ENCODE measurements at places on chromosomes 2 and 18.

DNA sequence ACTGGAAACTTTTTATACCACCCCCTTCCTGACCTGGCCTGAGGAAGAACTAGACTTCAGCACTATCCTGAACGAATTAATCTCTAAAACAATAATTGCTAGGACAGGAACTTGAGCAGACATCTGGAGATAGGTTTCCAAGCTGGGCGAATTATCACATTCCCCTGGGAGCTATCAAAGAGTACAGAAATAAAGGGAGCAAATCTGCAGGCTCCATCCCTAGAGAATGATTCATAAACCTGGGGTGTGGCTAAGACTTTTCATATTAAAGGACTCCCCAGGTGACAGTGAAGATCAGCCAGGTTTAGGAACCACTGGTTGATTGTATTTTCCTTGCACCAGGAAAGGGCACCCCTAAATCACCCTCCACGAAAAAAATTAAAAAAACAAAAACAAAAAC, 105.6 kb upstream of the NOL4 start:
- DNase-seq = no peak

GRCh38 chr18:67778016-67778415, 261.5 kb upstream of the DSEL start:
- no peak for DNase-seq

DNA sequence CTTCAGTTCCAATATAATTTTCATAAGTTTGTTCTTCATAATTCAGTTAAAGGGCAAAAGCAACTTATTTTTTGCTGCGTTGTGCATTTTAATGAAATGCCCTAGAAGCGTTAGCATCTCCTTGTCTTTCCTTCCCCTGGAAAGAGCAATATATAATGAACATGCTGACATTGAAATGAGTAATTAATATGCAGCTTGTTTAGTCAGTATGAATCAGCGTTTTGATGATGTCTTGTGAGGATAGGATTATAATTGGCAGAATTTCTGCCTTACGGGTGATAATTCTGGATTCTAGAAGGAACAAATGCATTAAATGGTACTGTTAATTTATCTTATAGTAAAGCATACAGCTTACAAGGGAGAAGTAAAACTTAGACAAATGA, 152.3 kb upstream of the MMADHC start:
- DNase-seq = no peak

DNA sequence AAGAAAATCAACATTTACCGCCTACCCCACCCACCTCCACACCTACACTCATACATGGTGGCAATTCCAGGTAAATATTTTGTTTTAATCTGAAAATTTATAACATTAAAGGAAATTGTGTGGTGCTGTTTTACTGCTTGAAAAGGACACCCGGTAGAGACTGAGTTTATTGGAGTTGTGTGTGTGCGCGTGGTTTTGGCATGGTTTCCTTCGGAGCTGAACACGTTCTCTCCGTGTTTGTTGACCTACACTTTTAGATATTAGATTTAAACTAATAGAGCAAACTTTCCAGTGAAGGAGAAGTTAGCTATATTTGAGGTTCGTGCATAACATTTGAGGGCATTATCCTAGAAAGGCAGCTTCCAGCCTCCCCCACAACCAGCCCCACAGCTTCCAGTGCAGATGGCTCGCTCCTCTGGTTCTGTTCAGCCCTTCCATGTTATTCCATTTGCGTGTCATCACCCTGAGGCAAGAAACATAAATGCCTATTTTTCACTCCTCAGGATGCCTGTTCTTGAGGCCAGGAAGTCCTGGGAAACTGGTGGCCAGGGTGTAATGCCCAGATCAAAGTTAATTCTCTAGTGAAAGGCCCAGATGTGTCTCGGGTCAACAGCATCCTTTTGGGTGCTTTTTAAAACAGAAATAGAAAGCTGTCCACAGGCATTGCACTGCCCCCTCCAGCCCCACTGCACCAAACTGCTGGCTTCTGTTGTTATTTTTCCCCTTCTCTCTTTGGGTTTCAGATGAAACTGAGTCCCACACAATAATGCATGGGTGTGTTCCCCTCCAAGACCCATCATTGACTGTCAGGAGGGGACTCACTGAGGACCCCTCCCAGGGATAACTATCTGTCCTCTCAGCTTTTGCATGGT, 190.2 kb downstream of the SETBP1 start:
- no peak for DNase-seq

DNA sequence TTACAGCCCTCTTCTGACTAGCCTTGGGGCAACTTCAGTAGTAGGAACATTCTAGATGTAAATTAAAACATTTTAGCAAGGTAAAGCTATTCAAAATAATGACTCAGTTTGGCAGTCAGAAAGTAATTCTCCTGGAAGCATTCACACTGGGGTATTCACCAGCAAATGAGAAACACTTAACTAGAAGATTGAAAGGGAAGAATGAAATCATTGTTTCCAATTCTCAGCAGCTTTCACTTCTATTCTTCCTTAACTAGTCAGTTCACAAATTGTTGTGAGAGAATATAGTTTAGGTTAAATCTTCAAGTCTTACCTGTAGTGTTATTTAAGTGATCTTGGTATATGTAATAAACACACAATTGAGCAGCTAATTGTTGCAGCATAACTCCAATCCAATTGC, 1135.6 kb upstream of the FAM98A start:
- DNase-seq = peak; percentile 35

DNA sequence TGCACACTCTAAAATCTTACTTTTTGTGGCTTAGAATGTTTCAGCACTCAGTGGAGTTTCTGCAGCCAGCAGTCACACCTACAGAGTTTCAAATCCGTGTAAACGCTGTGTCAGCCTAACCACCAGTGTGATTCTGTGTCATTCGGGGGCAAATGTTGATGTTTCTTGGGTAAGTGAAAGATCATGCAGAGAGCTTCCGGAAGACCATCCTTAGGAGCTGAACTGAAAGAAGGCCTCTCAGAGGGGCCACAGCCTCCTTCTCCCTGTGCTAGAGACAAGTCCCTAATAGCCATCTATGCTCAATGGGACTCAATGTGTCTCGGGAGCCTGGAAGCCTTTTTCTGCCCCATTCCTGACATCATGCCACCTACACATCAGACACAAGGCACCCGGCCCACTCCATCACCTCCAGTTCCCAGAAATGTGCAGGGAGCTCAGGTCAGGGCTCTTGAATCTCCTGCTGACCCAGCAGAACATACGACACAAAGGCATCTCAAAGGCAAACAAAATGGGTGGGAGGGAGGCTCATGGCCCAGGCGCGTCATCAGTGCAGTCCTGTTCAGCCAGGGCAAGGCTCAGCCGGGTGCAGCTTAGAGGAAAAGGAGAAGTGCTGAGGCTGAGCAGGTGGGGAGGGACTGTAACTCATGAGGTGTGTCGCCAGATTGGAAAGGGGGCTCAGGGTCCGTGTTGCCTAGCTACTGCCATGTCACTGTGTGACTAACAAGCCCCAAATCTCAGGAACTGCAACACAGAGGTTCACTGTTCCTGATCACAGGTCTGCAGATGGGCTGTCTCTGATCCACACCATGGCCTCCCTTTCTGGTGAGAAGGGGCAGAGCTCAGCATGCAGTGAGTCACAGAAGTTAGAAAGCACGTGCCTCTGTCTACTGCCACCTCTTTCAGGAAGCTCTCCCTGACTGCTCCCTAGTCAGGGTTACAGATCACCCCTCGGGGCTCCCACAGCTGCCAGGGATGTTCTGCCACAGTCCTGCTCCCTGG, 82.0 kb downstream of the SMAD7 start:
- DNase-seq = peak; percentile 25

DNA sequence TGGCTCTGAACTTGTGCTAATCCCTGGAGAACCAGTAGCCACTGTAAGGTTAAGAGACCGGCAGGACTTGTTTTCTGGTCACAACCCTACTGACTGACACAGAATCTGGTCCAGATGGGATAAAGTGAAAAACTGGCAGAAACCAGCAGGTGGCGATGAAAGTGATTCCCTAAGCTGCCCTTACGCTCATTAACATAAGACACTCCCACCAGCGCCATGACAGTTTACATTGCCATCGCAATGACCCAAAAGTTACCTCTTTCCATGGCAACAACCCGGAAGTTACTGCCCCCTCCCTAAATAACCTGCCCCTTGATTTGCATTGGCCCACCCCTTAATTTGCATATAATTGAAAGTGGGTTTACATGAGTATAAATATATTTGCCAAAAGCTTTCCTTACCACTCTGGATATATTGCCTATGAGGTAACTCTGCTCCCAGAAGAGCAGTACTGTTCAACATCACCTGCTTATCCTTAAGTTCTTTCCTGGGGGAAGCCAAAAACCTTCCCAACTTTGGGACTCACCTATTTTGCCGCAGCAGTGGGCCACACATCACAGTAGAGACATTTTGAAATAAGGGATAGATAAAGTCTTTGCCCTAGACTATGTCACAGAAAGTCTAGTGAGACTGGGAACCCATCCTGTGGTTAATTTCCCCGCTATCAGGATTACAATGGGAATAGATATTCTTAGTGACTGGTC, 35.8 kb upstream of the AFF3 start:
- peak; percentile 54 for DNase-seq

DNA sequence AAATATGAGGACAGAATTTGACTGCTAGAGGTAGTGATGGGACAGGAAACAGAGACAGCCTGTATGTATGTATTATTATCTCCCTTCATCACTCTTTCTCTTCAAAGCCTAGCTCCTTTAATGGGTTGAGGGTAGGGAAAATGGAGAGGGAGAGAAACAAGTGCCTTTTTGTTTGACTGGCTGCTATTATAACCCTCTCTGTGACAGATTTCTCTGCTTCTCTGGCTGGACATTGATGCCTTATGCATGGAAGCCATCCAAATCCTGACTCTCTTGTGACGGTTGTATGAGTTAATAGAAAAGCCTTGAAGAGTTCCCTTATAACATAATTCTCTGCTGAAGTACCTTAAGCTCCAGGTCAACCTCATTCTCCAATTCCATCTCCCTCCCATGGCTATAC, 118.5 kb upstream of the COL5A2 start:
- no peak for DNase-seq

- no peak for DNase-seq
Measured at GRCh38 chr18:40911582-40912254, 1043.3 kb upstream of the PIK3C3 start.

GRCh38 chr18:72871091-72871490, 3.3 kb upstream of the NETO1 start:
- no peak for DNase-seq

DNA sequence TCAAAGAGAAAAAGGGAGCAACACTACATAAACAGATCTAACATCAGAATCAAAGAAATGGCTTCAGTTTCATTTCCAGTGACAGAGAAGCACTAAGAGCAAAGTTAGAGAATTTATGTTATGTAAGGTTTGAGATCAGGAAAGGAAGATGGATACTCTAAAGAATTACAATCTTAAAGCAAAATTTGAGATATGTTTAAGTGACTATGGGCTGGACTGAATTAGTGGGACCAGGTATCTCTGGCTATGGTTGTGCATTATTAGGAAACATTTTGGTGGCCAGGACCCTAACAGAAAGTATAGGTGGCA, 208.2 kb downstream of the CCDC178 start:
- no peak for DNase-seq

DNA sequence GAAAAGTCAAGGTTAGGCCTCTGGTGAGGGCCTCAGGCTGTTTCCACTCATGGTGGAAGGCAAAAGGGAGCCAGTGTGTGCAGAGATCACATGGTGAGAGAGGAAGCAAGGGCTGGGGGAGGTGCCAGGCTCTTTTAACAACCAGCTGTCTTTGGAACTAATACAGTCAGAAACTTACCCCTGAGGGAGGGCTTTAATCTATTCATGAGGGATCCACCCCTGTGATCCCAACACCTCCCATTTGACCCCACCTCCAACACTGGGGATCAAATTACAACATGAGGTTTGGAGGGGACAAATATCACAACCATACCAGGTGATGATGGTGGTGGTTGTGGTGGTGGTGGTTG, 10.9 kb downstream of the POLI start:
- no peak for DNase-seq

DNA sequence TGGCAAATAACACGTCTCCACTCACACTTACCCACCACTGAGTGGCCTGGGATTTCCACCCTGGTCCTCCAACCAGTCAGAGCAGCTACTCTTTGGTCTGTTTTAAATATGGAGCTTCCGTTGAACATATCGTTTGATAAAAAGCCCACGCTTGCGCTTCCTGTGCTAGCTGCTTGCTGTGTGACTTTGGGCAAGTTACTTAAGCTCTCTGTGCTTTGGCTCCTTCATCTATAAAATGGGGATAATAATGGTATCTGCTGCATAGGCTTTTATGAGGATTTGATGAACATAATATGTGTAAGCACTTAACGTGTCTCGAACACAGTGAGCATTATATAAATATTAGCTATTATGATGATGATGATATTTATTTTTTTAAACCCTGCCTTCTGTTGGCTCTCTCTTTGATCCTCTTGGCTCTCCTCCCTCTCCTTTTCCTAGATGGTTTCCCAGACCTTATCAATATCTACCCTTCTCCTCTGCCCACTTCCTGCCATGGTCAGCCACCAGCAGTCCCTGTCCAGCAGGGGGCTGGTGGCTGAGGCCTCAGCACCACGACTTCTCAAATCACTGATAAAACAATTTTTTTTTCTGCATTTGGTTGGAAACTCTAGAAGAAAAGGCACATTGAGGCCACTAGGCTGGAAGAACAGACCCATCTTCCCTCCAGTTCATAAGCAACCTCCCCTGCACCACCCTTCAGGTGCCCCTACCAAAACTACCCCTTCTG, 191.9 kb downstream of the LOXHD1 start:
- DNase-seq = no peak

DNA sequence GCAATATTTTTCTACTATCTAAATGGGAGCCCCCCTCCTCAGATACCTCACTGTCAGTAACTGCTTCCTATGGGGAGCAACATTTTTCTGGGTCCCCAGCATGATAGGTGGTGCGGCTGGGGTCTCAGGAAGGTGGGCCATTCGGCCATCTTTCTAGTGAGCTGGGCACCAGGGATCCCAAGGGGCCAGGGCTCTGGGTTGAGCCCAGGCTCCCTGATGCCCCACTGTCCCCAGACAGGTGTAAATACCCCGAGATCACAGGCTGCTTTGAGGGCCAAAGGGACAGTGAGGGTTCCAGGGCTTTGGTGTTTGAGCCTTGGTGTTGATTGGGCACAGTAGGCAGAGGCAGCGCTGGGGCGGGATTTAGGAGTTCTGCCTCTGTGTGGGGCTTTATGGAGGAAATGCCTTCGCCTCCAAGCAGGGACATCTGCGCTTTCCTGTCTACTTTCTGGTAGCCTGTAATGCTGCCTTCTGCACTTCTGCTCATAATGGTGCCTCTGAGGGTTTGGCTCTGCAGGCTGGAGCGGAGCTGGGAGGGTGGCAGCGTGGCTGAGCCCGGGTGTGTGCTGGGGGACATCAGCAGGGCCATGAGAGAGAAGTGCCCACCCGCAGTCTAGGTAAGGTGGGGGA, 5.3 kb downstream of the ITM2C start:
- no peak for DNase-seq

Measured in kidney tubule cell (primary cell).